Ureter (tissue), 1 donor: ENCODE measurements at places on chromosomes 2 and 18. TPM values are rescaled to one million over a fixed set of nuclear protein-coding genes. Genes with fewer than 3 reads are reported as not detected.

Gene AMER3
- not detected for total RNA-seq

Gene REG1B
- not detected for total RNA-seq

- DNase-seq = no peak
Measured at GRCh38 chr2:201320701-201321100, 36.4 kb downstream of the FLACC1 start.

DNA sequence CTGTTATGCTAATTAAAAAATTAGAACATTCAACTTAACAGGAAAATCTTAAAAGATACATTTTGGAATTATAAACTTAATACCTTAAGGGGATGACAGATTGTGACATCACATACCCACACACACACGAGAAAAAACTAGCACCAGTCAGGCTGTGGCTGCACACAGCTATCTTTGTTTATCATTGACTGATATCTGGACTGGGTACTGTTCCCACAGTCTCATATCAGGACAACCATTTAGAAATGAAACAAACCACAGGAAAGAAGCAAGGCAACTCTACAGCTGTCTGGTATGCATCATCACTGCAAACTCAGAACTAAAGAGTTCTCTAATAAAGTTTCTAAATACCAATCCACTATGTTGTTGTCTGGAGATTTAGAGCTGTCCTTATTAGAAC, 210.9 kb upstream of the SMAD7 start:
- no peak for DNase-seq
